Stimulated activated CD8-positive, alpha-beta memory T cell treated with anti-CD3 and anti-CD28 coated beads, Interleukin-4, amount 100 ng/mL, for 1 hour (primary cell): ENCODE measurements at places on chromosomes 7 and 10.

GRCh38 chr7:45590679-45591057 is 16.5 kb downstream of the ADCY1 start:
- DNase-seq: no peak

DNA sequence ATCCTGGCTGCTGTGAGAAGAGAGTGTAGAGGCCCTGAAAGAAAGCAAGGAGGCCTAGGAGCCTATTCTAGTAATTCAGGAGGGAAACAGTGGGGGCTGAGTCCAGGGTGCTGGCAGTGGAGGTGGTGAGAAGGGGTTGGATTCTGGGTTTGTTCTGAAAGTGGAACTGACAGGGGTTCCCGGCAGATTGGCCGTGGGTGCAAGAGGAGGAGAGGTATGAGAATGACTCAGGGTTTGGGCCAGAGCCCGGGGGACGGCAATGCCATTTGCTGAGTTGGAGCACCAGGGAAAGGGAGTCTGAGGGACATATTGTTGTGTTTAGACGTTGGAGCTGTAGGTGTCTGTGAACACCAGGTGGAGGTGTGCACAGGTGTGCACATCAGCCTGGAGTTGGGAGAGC is 38.5 kb downstream of the NPTX2 start:
- DNase-seq: no peak

DNA sequence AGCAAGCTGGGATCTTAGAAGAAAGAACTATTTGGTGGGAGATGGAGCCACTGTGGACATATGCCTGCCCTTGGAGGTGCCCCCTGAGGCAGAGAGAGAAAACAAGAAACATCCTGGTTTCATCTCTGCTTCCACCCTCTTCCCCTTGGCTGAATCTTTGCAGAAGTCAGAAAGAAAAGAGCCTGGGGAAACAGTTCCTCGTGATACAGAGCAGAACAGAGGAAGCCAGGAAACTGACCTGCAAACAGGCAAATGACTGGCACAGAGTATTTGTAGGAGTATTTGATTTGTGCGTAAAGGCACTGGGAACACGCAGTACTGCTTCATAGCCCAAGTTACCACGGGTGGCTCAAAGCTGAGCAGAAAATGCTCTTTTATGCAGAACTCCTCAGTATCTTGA is 7.0 kb upstream of the KEL start:
- no peak for DNase-seq

GRCh38 chr10:122565766-122566206 is 5.2 kb downstream of the DMBT1 start:
- DNase-seq: peak; percentile 44

GRCh38 chr10:69459893-69460575 is 8.8 kb downstream of the TSPAN15 start:
- DNase-seq: no peak

GRCh38 chr7:95951997-95952795 is 179.8 kb downstream of the DYNC1I1 start:
- DNase-seq: no peak

- no peak for DNase-seq
Observed at GRCh38 chr10:20303453-20304152, 487.4 kb downstream of the PLXDC2 start.

DNA sequence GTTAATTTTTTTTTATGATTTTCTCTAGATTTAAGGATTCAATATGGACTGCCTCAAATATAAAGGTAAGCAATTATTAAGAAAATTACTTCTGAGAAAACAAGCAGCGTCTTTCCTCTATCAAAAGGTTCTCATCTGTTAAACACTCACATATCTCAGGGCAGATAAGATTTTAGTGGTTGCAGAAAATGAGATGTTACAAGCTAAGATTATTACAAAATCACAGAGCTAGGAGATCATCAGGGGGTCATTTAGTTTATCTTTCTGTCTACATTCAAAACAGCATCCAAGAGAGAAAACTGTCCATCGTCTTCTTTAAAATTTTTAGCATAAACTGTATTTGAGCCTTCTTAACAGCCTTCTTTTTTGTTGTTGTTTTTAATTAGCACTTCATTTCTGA is 29.1 kb upstream of the RHOBTB1 start:
- DNase-seq: no peak

GRCh38 chr7:2623698-2624014 is 8.1 kb upstream of the TTYH3 start:
- no peak for DNase-seq

DNA sequence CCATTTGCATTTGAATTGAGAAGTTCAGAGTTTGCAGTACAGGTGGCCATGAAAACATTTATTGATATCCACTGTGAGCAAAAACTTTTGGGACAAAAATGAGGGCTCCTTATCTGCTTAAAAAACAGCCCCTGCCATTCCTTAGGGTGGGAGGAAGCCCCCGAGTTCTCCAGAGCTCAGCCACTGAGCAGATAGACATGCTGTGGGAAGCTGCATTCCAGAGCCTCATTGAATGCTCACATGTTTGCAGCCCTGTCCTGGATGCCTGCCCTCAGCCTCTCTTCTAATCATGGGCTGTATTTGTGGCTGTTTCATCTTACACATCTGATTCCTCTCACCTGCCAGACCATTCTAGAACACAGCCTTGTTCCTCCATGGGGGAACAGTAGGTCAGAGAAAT is 33.3 kb downstream of the PLPP4 start:
- DNase-seq: no peak

GRCh38 chr7:79149831-79150230 is 303.6 kb downstream of the MAGI2 start:
- no peak for DNase-seq

GRCh38 chr10:113199459-113199858 is 249.4 kb downstream of the TCF7L2 start:
- DNase-seq: no peak
